NCI-H1105 (cell line): ENCODE measurements at places on chromosomes 12 and 14.
A peak's percentile ranks its signal among the peaks of the same experiment; 100 is the strongest.

DNA sequence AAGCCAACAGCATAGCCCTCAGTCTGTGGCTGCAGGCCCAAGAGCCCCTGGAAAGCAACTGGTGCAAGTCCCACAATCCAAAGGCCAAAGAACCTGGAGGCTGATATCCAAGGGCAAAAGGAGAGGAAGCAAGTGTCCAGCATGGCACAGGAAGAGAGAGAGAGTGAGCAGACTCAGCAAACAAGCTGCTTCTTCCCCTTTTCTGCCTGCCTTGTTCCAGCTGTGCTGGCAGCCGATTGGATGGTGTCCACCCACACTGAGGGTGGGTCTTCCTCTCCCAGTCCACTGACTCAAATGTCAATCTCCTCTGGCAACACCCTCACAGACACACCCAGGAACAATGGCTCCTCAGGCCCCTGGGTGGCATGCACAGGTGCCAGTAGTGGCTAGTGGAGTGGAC is 33.5 kb downstream of the SMCO2 start:
- no peak for DNase-seq

DNA sequence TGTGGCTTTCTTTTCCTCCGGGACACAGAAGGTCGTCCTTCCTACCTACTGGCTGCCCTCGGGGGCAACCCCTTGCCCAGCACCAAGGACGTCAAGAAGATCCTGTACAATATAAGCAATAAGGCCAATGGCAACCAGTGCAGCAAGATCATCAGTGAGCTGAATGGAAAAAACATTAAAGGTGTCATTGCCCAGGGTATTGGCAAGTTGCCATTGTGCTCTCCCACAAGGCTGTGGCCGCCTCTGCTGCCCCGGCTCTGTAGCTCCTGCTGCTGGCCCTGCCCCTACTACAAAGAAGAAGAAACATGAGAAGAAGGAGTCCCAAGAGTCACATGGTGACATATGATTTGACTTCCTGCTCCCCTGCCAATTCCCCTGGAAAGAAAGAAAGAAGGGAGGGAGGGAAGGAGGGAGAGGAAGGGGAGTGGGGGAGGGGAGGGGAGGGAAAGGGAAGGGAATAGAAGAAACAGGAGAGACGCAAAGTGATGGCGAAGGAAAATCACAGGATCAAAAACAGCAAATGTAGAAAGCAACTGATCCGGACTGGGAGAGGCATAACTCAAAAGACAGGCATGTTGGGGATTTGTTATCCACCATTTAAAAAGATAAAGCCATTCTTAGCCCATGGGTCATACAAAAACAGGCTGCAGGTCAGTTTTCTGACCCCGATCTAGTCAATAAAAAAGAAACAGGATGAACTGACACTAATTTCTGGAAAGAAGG is 61.3 kb upstream of the RESF1 start:
- peak; percentile 40 for DNase-seq

- DNase-seq: no peak
Measured at GRCh38 chr12:62882140-62882539, 52.8 kb downstream of the PPM1H start.

- no peak for DNase-seq
Measured at GRCh38 chr12:122880668-122881067, 15.3 kb downstream of the VPS37B start.

- no peak for DNase-seq
Measured at GRCh38 chr12:91804533-91804932, 341.1 kb downstream of the BTG1 start.

- DNase-seq: no peak
Measured at GRCh38 chr12:56894698-56895368, 39.4 kb downstream of the SDR9C7 start.

DNA sequence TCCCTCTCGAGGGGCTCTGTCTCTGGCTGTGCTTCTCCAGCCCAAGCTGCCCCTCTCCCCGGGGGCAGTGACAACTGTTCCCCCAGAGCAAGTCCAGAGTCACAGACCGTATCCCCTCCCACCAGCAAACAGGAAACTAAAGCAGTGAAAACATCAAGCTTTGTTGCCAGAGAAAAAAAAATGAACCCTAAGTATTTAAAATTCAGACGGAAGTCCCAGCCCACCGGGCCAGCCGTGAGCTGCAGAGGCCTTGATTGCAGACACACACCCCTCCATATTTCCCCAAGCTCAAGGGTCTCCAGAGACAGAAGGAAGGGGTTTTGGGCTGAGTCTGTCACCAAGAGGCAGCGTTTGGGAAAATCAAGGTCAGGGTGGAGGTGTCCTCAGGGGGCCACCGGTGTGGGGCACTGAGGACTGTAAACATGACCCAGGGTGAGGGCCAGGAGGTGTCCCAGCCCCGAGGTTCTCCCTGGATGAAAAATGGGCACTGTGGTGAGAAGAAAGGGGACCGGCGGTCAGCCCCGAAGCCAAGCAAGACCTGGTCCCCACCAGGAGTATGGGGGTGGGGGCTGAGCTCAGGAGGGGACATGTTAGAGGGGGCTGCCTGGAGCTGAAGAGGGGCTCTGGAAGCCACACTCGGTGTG is 7.7 kb downstream of the PHETA1 start:
- DNase-seq: no peak

DNA sequence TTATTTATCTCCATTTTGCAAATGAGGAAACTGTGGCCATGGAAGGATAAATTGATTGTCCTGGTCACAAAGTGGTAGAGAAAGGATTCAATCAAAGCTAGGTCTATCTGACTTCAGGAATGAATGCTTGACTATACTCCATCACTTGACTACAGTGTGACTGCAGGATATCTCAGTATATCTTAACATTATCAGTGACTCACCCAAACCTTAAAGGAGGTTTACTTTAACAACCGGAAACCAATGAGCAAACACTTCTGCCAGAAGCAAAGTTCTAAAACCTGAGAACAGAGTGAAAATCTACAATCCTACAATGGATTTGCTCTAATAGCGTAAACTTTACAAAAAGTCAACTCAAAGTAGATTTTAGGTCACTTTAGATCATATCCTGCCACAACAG is 277.0 kb downstream of the CEP128 start:
- no peak for DNase-seq

GRCh38 chr14:103504991-103505565 is 17.6 kb downstream of the CKB start:
- DNase-seq: no peak

GRCh38 chr14:81529391-81529790 is 4.3 kb downstream of the SEL1L start:
- DNase-seq: no peak

DNA sequence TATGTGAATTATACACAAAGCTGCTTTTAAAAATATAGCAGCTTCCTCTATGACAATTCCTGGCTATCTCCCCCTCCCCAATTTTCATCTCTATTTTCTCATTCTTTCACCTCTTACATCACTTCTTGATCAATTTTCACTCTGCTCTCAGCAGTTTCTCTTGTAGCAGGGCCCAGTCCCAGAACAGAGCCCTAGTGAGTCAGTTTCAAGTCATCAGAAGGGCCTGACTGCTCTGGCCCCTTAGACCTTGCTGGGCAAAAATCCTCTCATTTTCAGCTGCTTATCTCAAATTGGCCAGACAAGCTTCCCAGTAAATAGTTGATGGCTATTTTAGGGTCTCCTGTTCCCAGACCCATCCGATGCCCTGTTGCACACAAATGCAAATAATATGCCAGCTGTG is 101.4 kb downstream of the TTC7B start:
- no peak for DNase-seq

GRCh38 chr12:88417531-88417930 is 162.7 kb downstream of the KITLG start:
- DNase-seq: no peak

- DNase-seq: no peak
Measured at GRCh38 chr14:52129721-52130120, 60.9 kb upstream of the NID2 start.

DNA sequence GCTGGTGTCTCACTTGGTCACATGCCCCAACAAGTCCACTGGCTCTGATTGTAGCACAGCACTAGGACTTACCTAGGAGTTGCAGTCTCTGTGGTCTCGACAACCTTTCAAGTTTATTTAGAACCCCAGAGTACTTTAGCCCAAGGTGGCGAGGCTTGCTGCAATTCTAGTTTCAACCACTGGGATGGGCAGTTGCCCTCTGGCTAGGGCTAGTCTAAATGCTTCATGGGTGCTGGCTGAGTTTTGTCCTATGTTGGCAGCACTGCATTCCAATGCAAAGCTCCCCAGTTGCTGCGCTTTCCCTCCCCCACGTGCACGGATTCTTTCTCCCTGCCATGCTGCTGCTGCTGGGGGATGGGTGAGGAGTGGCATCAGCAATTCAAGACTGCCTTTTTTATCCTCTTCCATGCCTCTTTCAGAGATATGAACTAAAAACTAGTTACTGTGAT is 207.9 kb downstream of the SYNE2 start:
- DNase-seq: no peak

- no peak for DNase-seq
Measured at GRCh38 chr12:124743479-124744272, 120.0 kb downstream of the SCARB1 start.

- DNase-seq: no peak
Measured at GRCh38 chr14:52124791-52125684, 56.2 kb upstream of the NID2 start.

GRCh38 chr12:96241431-96241830 is 47.3 kb downstream of the ELK3 start:
- no peak for DNase-seq

DNA sequence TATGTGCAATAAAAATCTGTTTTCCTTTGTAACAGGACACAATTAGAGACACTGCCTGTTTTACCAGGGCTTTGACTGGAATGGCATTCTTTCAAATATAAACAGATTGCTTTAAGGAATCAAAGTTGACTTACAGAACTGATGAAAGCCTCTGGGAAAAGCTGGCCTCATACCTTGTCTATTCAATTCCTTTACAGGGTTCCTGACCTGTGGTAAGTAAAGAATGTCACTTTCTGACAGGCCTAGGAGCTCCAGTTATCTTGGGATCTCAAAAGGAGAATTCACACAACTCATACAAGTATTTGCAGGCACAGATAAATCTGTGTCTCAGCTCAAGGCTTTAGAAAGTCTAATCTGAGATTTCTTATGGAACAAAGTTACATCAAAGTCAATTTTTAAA is 88.4 kb downstream of the BCAT1 start:
- no peak for DNase-seq

- no peak for DNase-seq
Measured at GRCh38 chr12:80846952-80847351, 90.8 kb downstream of the LIN7A start.

DNA sequence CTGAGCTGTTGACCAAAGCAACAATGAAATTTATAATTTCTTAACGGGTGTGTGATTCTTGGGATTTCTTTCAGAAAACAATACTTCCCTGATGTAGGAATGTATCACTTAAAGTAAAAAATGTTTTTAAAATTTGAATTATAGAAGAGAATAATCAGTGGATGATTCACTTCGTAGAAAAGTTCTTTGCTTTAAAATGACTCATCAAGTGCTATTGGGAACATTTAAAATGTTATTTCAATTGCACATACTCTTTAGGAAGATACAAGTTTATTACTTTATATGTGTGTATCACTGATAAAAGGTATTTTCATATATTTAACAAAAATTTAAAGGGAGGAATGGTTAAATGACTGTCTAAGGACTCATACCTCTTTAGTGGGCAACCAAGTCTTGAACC is 155.3 kb downstream of the PDE3A start:
- no peak for DNase-seq

DNA sequence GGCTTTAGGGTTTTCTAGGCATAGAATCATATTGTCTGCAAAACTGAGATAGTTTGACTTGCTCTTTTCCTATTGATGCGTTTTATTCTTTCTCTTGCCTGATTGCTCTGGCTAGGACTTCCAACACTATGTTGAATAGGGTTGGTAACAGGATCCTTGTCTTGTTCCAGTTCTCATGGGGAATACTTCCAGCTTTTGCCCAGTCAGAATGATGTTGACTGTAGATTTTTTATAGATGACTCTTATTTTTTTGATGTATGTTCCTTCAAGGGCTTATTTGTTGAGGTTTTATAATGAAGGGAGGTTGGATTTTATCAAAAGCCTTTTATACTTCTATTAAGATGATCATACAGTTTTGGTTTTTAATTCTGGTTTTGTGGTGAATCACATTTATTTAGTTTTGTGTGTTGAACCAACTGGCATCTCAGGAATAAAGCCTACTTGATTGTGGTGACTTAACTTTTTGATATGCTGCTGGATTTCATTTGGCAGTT is 478.2 kb downstream of the TMEM117 start:
- no peak for DNase-seq

- DNase-seq: no peak
Measured at GRCh38 chr14:103561381-103562178, 877 bp downstream of the BAG5 start.

DNA sequence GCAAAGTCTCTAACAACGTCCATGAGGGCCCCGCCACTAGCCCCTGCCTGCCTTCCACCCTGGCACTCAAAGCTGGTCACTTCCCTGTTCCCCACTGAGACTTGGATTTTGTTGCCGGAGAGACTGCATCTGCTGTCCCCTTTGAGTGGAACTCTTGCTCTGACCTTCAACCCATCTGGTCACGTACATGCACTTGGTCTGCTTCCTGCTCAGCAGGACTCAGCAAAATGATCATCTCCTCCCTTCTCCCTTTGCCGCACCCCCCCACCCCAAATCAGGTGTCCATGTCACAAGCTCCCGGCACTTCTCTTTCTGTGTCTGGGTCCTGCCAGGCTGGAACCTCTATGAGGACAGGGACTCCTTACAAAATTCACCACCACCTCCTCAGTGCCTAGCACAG is 180.9 kb downstream of the CHST11 start:
- no peak for DNase-seq

GRCh38 chr12:21877293-21877982 is 63.8 kb downstream of the ABCC9 start:
- no peak for DNase-seq

DNA sequence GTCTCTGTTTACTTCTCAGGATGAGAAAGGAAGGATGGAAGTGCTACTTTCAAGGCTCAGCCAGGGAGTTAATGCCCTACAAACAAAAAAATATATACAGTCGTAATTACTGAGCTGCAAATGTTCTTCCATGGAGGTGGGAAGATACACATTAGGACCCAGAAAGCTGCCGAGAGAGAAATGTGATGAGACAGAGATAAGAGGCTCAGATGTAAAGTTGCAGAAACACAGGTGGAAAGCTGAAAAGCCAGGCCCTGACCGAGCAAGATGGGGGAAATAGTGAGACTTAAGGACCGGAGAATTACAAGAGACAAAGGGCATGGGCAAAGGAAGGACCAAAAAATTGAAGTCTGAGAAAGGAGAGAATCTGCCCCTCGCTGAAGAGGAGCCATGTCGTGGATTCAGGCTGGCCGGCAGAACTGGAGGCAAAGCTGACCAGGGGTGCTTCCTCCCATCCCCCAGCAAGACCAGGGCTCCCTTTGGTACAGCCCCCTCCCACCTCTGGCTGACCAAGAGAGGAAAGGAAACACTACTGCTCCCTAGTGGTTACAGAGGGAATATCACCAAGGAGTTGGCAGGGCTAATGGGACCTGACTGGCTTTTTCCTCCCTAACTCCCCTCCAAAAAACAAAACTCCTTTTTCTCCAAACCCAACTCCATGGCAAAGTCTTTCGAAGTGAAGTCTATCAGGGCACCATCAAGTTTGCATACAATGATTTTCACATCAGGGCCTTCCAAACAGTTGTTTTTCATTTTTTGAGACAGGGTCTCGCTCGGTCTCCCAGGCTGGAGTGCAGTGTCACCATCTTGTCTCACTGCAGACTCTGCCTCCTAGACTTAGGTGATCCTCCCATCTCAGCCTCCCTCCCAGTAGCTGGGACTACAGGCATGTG is 12.1 kb downstream of the ZFHX2 start:
- DNase-seq: peak; percentile 51

GRCh38 chr12:44672042-44672441 is 204.1 kb downstream of the NELL2 start:
- no peak for DNase-seq

- no peak for DNase-seq
Measured at GRCh38 chr12:21559855-21560569, 33.9 kb downstream of the SPX start.

GRCh38 chr14:93051600-93052546 is 63.9 kb downstream of the ITPK1 start:
- DNase-seq: no peak
